ENCODE measurements at places on chromosomes 5 and 9. TPM values are rescaled to one million over a fixed set of nuclear protein-coding genes. Genes with fewer than 3 reads are reported as not detected.

The HEMGN gene
- total RNA-seq = not detected

The ZFP2 gene
- under 0.01 TPM for total RNA-seq

The ROPN1L gene
- total RNA-seq = 0.32 TPM

The ECSCR gene
- total RNA-seq = 28.2 TPM

The VLDLR gene
- total RNA-seq = 15.9 TPM

The GBGT1 gene
- total RNA-seq = 4.1 TPM

The PCDHA12 gene
- total RNA-seq = 0.16 TPM

The ZNF474 gene
- total RNA-seq = not detected

The NME5 gene
- total RNA-seq = 1.9 TPM

The NOXA1 gene
- 0.16 TPM for total RNA-seq

The SPIN1 gene
- 35.8 TPM for total RNA-seq

The ADGRD2 gene
- total RNA-seq = not detected

Measured in cardiac atrium fibroblast (primary cell).